ENCODE measurements at places on chromosomes 4 and X.

DNA sequence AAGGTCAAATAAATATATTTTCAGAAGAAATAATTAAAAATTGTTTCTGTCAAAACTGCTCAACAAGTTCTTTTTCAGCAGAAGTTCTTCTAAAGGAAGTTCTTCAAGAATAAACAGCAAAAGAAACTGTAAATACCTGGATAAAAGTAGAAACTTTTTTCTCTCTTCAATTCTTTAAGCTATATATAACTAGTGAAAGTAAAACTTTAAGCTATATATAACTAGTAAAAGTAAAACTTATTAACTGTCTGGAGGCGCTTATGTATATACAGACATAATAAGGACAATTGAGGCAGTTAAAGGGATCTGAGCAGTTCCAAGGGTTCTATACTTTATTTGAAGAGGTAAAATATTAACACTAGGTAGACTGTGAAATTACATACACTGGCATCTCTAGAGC is 126.9 kb downstream of the LRBA start:
- DNase-seq = no peak

GRCh38 chrX:134633832-134634231 is 24.4 kb downstream of the PLAC1 start:
- no peak for DNase-seq

GRCh38 chr4:6561706-6562371 is 13.2 kb upstream of the MAN2B2 start:
- DNase-seq = no peak

GRCh38 chr4:107823870-107824349 is 822 bp upstream of the SGMS2 start:
- no peak for DNase-seq

GRCh38 chrX:80246271-80246670 is 174.0 kb upstream of the TENT5D start:
- DNase-seq = no peak

GRCh38 chr4:152464030-152464823 is 71.7 kb downstream of the FBXW7 start:
- no peak for DNase-seq

DNA sequence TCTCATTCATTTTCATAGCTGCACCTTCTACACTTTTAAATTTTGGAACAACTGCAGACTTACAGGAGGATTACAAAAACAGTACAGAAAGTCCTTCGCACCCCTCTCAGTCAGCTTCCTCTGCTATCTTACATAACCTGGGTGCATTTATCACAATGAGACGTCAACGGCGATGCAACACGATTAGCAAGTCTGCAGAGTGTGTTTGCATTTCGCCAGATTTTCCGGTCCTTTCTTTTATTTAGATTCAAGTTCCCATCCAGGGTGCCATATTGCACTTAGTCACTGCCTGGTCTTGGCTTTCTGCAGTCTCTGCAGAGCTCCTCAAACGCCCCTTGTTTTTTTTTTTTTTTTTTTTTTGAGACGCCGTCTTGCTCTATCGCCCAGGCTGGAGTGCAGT is 85.9 kb downstream of the ASMT start:
- no peak for DNase-seq

DNA sequence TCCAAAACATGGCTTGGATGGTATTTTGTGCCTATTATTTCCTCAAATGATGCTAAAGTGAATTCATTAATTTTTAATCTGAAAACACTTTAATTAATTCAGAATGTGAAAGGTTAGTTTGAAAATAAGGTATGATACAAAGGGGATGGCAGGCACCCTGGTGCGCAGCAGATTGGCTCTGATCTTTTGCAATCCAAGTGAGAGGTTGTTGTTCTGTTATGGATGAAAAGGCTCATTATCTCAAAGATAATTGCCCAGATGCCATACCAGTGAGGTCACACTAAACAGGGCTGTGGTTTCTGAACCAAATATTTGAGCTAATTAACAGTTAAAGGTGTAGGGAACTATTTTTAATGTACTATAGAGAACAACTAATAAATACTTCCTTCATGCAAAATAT is 504.9 kb downstream of the RAPGEF2 start:
- DNase-seq = no peak

GRCh38 chr4:104524591-104524990 is 29.9 kb upstream of the CXXC4 start:
- DNase-seq = no peak

DNA sequence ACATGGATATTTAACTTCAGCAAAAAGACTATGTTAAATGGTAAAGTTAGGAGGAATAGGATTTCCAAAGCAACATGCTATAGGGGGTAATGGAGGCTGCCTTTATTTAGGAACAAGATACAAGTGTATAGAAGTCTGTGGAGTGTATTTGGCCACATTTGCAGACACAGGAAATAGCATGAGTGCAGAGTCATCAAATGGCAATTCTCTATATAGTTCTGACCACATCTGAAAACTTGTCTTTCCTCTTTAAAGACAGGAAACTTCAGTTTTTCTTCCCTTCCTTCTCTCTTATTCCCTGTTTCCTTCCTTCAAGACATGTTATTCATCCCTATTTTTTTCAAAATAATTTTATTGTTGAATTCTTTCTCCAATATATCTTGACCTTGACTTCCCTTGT is 119.3 kb upstream of the PITX2 start:
- DNase-seq = no peak

- DNase-seq = no peak
Observed at GRCh38 chrX:28665778-28666177, 78.5 kb downstream of the IL1RAPL1 start.

- no peak for DNase-seq
Observed at GRCh38 chr4:16265820-16266219, 39.5 kb upstream of the TAPT1 start.

DNA sequence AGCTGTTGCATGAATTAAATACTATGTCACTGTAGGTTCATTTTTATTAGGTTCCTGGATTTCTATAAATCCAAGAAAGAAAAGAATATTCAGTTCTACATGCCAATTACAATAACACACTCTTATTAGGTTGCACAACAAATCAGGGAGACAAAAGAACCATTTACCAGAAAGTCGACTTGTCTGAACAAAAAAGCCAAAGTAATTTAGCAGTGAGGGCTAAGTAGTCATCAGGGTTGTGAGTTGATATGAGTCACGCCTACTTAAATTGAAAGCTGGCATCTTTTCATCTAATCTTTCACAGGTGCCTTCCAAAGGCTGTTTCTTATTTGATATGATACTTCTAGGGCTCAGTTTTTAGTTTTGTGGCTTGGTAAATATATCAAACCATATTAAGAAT is 25.4 kb upstream of the GNRHR start:
- DNase-seq = no peak

GRCh38 chrX:10133980-10134676 is 22.6 kb upstream of the CLCN4 start:
- no peak for DNase-seq

- no peak for DNase-seq
Observed at GRCh38 chr4:105951198-105951597, 55.9 kb downstream of the NPNT start.

DNA sequence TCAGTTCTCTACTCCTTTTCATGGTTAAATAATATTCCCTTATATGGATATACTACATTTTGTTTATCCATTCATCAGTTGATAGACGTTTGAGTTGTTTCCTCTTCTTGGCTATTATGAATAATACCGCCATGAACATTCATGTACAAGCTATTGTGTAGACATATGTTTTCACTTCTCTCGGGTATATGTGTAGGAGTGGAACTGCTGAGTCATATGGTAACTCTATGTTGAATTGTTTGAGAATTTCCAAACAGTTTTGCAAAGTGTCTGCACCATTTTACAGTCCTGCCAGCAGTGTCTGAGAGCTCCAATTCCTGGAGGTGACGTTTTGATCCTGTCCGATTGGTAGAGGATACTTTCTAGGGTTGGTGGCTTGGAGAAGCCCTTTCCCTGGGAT is 23.6 kb downstream of the PLAC1 start:
- DNase-seq = no peak

- no peak for DNase-seq
Observed at GRCh38 chr4:24921491-24921890, 8.6 kb upstream of the CCDC149 start.

- DNase-seq = no peak
Observed at GRCh38 chr4:26589705-26590104, 5.8 kb downstream of the TBC1D19 start.

GRCh38 chr4:947491-947971 is 15.3 kb downstream of the TMEM175 start:
- DNase-seq = no peak

GRCh38 chr4:46933686-46934085 is 24.6 kb upstream of the COX7B2 start:
- no peak for DNase-seq

DNA sequence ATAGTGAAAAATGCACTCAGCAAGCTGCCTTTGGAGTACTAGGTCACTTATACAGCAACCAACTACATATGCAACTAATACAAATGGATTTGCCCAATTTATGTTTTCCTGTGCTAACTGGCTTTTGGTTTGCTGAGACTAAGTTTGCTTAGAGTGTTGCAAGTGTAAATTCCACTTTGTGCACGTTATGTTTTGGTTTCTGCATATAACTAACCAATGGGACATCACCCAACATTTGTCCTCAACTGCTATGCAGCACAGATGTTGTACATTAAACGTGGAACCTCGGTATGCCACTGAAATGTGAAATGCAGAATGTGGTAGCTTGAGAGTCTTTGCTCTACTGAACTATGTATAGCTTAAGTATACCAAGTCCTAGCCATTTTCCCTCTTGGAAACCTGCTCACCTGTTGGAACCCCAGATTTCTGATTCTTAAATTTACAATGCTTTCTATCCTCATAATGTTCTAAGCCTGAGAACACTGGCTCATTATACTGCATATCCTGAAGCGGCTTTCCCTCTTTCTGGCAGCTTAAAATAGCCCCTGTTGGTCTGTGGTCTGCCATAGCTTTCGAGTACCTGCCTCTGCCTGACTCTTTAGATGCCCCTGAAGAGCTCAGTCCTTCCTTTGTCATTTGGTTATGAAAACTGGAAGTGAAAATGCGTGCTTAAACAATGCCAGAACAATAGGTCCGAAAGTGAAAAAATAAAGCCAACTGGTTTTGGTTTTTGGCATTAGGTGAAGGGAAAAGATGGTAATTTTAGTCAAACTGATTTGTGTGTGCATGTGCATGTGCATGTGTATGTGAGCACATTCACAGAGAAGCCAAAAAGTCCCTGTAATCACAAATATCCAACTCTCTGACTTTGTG is 158.0 kb downstream of the SH2D1A start:
- no peak for DNase-seq

DNA sequence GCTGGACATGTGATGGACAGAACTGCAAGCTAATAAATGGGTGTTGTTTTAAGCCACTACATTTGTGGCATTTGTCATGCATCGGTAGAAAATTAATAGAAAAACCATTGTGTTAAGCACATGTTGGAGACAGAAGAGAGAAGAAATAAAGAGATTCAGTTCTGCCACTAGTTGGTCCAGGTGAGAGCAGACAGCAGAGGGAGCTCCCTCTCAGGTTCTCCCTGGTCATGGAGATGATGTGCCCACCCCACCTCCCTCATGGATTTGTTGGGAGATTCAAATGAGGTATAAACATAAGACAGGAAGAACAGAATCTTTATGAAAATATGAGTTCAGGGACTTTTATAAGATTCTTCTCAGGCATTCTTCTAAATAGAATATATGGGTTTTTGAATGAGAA is 36.8 kb upstream of the OCIAD2 start:
- no peak for DNase-seq

Data from nephron progenitor cell (in vitro differentiated cells).